ENCODE measurements at places on chromosomes 1 and 21.

DNA sequence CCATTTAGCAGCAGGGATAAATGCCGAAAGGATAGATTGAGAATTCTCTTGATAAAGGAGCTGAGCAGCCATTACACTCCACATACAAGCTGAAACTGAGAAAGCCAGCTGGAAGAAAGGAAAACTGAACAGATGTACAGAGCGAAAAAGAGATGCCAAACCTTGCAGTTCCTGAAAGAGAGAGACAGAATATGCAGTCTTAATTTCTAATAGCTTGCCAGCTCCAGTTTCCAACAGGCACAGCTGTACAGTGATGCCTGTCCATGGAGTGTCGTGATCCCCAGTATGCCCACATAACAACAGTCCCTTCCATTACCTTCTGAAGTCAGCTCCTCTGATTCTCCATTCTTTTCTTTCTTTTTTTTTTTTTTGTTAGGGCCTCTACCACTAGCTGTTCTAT lies 22.7 kb downstream of the ABL2 start:
- DNase-seq: no peak

- DNase-seq: peak; percentile 79
Measured at GRCh38 chr1:153352523-153352922, 3.9 kb upstream of the PGLYRP4 start.

GRCh38 chr1:183697814-183698590 lies 44.9 kb upstream of the APOBEC4 start:
- no peak for DNase-seq

DNA sequence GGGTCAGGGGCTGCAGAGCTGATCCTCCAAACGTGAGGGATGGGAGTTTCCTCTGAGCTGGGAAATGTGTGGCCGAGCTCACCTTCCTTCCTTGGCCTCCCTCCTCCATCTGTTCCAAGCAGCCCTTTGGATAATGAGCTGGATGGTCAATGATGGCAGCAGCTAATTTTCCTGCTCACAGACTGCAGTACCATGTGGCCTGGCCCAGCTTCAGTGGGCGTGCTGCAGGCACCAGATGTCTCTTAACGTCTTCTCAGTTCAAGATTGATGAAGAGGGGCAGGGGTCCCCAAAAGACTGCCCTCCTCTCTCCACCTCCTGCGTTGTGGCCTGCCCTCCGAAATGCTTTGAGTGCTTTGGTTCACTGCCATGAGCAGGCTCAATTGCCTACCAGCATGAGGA lies 86.0 kb downstream of the UBIAD1 start:
- DNase-seq: no peak

- DNase-seq: no peak
Measured at GRCh38 chr1:245356891-245357585, 202.3 kb downstream of the KIF26B start.

DNA sequence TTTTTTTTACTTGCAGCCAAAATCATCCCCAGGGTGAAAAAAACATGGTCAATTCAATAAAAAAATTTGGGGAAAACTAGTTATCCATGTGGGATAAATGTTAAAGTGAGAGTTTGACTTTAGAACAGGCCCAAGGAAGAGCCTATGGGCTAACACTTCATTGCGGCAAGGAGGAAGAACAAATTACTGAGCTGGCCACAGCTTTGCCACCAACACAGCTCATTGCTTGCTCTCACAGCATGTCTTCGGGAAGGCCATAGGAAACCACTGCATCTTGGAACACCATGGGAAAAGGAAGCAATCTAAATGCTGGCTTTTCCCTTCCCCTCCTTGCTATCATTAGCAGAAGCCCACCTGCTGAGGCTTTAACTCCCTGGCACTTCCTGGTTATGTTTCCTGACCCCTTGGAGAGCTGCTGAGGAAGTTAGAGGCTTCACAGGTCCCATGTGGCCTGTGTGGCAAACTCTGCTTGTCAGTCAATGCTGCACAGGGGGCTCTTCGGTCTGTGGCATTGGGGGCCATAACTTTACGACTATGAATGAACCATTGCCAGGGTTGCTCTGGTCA lies 86.0 kb downstream of the SLC25A24 start:
- no peak for DNase-seq

GRCh38 chr1:56028244-56028643 lies 551.1 kb downstream of the PLPP3 start:
- DNase-seq: no peak

DNA sequence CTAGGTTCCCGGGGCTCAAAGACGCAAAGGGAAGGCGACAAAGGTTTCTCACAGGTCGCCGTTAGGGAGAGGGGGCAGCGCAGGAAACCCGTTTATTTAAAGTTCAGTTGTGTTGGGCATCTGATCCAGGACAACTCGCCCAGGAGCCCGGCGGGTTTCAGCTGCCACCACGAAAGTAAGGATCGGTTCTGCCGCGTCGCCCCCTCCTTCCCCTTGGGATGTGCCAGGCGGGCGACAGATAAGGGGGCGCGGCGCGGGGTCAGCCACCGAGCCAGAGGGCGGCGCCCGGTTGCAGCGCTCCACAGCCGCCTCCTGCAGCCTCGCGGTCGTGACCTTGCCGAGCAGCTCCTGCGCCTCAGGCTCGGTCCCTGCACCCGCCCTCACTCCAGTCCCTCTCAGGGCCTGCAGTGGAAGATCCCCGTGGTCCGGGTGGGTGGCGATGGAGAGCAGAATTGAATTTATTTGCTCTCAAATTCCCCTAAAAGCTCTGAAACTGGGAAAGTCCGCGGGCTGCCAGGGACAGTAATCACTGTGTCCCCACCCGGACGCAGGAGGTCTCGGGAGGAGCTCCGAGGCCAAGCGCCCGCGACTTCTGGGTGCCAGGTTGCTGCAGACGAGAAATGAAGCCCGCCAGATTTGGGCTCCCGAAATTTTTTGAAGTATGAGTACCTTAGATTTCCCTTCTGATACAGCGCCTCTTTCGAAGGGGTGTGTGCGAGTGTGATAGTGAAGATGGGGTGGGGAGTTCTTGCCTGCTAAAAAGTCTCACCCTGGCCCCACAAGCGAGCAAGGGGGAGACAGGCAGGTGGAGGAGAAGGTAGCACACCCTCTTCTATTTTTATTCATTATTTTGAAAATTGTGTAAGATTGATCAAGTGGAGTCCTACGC lies 28.4 kb upstream of the NFIA start:
- DNase-seq: no peak

GRCh38 chr1:220241072-220241663 lies 31.1 kb downstream of the RAB3GAP2 start:
- no peak for DNase-seq

DNA sequence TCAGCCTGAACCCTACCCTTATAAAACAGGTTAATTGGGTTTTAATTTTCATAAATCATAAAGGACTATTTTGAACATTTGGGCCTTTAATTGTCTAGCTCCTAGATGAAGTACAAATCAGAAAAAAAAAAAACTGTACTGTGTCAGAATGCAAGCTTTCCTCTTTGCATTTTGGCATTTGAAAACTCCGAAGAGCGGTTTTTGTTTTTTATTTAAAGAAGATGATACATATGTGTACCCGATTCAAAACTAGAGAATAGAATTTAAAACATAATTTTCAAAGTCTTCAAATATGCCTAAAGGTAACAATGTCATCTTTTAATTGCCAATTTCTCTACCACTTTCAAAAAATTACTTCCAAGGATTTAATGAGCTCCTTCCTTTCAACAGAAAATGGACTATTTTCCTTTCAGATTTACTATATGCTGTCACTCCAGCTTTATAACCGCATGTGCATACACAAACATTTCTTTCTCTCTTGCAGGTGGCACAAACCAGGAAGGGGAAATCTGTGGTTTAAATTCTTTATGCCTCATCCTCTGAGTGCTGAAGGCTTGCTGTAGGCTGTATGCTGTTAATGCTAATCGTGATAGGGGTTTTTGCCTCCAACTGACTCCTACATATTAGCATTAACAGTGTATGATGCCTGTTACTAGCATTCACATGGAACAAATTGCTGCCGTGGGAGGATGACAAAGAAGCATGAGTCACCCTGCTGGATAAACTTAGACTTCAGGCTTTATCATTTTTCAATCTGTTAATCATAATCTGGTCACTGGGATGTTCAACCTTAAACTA lies 33.7 kb downstream of the MRPL39 start:
- peak; percentile 95 for DNase-seq

DNA sequence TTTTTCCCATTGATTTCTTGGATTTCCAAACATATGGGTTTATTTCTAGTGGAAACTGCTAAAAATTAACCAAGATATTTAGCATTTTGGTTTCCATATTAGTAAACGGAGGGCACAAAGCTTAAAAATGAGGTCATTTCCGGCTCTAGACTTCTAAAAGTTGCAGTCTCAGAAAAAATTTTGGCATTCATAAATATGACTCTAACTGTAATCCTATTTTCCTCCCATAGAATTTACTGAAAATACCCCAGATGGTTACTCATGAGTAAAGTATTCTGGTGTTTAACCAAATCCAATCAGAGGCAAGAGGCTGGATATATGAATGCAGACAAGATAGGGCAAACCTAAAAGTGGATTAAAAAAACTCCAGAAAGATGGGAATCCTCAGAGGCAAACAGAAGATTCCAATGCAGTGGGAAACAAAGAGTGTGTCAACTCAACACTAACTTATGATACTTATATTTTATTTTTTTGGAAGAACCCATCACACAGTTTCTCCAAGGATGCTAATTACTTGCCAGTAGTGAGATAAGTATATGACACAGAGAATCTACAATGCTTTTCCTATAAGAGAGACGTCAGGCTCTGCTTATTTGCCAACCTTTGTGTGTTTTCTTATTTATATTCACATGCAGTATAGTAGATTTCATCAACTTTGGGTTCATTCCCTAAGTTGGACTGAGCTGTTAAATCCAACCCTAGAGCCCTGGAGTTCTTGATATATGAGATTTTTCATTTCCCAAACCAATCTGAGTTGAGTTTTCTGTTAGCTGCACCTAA lies 90.1 kb upstream of the BCL10 start:
- DNase-seq: peak; percentile 57

- DNase-seq: peak; percentile 93
Measured at GRCh38 chr1:1282998-1283397, 2.8 kb downstream of the SCNN1D start.

DNA sequence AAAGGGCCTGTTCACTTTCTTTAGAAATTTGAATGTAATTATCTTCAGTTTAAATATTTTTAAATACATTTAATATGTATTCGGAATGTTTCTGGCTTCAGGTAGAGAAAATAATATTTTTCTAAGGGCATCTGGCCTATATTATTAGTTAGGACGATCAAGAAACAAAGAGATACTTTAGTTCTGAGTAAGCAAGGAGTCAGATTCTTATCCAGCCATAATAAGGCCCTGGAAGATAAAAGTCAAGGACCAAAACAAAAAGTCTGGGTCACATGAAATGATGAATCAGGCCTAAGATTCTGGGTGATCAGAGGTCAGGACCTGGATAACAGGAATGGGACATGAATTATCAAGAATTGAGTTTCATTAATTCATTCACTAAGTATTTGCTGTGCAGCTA lies 6.3 kb downstream of the PHC2 start:
- DNase-seq: no peak

DNA sequence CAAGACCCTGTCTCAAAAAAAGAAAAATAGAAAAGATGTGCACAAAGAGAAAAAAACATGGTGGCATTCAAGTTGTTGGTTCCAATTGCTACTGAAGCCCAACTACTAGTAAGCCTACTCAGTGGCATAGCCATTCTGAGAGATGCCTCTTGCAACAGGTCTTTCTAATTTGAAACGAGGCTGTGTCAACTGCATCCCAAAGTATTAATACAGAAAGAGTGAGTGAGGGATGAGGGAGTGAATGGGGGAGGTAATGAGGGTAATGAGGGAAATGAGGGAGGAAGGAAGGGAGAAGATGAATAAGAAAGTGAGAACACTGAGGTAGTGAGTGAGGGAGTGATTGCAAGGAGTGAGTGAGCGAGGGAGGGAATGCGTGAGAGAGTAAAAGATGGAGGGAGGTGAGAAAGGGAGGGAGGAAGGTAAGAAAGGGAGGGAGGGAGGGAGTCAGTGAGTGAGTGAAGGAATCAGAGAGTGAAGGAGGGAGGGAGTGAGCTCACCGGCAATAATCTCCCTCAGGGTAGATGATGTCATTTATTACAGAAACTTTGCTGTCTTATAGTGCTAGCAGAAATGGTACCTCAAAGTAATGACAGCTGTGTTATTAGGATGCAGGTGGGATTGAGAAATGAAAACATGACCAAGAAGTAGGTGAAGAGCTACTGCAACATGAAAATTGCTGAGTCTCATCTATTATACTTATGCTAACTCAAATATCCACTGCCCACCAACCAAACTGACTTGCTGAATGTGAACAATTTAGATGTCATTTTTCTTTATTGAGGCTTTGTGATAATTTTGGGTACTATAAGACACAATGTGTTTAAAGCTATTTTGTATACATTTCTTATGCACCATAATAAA lies 75.6 kb upstream of the ADAM30 start:
- DNase-seq: no peak

DNA sequence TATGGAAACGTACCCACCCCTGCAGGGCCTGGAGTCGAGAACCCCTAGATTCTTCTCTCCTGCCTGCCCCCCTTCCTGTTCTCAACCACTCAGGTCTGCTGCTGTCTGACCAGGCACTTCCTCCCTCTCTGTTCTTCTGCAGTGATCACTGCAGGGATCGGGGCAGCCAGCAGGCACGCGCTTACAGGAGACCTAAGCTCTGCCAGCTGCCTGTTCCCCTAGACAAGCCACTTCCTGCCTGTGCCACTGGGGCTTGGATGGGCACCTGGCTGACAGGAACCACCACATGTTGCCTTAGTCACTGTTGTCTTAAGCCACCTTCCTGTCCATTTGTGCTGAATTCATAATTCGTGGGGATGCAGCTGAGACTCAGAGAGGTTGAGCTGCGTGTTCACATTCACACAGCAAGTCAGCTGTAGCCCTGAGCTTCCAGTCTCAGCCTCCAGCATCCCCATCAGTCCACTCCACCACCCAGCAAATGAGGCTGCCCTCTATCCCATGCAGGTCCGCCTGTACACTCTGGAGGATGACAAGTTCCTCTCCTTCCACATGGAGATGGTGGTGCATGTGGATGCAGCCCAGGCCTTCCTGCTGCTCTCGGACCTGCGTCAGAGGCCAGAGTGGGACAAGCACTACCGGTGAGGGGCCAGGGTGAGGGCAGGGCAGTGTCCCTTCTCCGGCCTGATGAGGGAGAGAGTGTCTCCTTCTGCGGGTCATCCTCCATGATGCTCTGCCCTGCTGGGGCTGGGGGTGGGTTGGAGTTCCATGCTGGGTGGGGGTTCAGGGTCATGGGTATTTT lies 18.6 kb downstream of the FAM151A start:
- DNase-seq: peak; percentile 51

DNA sequence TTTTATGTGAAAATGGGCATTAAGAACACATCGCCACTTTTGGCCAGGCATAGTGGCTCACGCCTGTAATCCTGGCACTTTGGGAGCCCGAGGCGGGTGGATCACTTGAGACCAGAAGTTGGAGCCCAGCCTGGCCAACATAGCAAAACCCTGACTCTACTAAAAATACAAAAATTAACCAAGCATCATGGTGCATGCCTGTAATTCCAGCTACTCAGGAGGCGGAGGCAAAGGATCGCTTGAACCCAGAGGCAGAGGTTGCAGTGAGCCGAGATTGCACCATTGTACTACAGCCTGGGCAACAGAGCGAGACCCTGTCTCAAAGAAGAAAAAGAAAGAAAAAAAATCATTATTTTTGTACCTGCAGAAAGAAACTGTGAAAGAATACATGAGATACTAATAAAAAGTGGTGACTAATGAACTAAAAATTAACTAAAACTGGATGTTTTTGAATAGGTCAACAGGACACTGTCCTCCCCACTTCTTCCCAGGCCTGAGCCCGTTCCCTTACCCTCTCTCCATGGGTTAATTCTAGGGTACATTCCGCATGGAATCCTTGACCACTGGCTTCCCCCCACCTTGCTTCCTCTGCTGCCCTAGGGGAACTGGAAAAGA lies 8.3 kb upstream of the TINAGL1 start:
- DNase-seq: no peak
